ENCODE measurements at places on chromosomes 6 and 20.
A peak's percentile ranks its signal among the peaks of the same experiment; 100 is the strongest.

DNA sequence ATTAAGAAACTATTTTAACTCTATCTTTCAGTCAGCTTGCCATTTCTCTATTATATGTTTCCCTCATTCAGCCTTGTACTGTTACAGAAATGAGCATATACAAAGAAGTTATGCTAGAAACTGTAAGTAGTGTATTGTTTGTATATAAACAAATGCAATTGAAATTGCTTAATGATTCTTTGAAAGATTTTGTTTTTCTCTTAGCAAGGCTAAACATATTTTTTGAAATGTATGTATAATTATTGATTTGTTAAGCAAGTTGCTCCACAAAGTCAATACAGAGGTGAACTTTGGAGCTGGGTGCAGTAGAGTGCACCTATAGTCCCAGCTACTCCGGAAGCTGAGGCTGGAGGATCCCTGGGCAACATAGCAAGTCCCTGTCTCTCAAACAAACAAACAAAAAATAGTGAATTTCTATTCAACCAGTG lies 253.6 kb downstream of the RNGTT start:
- DNase-seq: no peak

DNA sequence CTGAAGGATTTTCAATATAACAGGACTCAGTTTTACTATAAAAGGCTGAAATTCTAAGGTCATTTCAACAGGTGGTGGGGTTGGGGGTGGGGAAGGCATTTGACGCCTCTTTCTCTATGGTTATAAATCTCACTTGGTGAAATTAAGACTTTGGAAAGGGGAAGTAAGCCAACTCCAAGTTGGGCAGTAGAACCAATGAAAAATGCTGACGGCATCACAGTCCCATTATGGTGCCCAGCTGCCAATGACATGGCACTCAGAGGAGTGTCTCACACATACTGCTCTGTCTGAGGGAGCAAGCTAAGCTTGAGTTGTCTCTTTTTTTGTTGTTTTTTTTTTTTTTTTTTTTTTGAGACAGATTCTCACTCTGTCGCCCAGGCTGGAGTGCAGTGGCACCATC lies 4.7 kb downstream of the SLC16A10 start:
- no peak for DNase-seq

DNA sequence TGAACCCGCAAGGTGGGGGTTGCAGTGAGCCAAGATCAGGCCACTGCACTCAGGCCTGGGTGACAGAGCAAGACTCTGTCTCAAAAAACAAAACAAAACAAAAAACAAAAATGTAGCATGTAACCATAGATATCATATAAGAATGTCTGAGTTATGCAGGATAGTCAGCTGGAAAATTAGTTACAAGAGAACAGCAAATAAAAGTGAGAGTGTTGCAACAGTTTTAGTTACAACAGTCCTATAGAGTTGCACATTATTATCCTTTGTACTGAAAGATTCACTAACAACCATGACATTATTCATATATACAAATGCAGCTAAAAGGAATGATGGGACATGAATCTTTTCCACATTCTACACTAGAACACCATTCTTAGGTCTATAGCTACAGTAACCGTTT lies 16.4 kb downstream of the RNF24 start:
- no peak for DNase-seq

DNA sequence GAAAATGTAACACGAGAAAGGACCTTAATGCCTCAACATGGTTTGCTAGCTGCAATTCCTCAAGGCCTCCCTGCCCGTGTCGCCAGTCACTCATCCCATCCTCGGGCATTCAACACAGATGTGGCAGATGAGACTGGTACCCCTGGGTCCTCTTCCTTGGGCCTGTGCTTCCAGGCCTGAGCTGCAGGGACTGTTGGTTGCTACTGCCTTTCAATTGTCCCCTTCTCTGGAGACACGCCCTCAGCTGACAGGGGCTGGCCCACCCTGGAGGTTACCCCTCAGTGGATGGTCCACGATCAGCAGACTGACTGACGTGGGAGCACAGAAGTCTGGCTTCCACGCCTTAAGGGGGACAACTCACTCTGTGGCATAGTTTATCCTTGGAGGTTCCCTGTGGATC lies 495.1 kb upstream of the CHD6 start:
- DNase-seq: no peak

DNA sequence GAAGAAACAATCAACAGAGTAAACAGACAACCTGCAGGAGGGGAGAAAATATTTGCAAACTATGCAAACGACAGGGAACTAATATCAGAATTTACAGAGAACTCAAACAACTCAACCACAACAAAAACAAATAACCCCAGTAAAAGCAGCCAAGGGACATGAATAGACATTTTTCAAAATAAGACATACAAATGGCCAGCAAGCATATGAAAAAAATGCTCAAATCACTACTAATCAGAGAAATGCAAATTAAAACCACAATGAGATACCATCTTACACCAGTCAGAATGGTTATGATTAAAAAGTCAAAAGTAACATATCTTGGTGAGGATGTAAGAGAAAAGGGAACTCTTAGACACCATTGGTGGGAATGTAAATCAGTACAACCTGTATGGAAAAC lies 215.0 kb downstream of the THBS2 start:
- no peak for DNase-seq

DNA sequence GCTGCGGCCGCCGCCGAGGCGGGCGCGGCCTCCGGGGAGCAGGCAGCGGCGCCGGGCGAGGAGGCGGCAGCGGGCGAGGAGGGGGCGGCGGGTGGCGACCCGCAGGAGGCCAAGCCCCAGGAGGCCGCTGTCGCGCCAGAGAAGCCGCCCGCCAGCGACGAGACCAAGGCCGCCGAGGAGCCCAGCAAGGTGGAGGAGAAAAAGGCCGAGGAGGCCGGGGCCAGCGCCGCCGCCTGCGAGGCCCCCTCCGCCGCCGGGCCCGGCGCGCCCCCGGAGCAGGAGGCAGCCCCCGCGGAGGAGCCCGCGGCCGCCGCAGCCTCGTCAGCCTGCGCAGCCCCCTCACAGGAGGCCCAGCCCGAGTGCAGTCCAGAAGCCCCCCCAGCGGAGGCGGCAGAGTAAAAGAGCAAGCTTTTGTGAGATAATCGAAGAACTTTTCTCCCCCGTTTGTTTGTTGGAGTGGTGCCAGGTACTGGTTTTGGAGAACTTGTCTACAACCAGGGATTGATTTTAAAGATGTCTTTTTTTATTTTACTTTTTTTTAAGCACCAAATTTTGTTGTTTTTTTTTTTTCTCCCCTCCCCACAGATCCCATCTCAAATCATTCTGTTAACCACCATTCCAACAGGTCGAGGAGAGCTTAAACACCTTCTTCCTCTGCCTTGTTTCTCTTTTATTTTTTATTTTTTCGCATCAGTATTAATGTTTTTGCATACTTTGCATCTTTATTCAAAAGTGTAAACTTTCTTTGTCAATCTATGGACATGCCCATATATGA lies 3.2 kb downstream of the MARCKS start:
- DNase-seq: no peak

DNA sequence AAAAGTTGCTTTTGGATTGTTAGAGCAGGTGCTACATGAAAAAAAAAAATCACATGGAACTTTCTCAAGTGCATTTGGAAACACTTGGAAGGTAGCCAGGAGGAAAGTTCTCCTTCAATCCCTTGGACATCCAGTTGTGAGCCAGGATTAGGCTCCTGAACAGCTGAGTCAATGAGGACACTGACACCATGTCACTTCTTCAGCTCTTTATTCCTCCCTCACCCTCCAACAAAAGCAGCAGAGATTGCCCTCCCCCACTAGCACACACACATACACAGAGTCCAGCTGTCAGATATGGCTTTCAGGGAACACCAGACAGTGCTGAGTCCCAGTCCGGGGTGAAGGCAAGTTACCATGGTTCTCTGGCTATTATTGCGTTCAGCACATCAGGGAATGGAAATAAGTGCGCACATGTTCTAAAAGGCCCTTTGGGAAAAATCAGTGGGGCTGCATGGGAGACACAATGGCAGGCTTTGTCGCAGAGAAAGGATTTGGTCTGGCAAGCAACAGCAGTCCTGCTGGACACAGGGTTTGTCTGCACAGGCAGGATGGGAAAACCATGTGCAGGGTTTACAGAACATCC lies 124.7 kb upstream of the MARCKS start:
- no peak for DNase-seq

DNA sequence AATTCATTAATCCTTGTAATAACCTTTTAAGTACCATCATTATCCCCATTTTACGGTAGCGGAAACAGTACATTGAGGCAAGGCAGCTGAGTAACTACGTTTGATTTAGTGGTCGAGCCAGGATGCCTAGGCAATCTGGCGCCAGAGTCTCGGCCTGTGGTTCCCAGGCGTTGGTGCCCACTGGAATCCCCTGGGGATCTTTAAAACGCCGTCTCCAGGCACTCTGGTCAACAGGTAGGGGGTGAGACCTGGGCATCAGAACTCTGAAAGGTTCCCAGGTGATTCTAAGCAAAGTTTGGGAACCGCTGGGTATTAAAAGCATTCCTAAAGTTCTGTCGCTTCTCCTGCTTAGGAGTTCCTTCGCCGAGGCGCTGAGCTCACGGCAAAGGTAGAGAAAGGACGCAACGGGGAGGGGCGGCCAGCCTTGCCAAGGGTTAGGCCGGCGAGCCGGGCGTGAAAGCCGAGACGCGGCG lies 939 bp downstream of the DTNBP1 start:
- peak; percentile 16 for DNase-seq

DNA sequence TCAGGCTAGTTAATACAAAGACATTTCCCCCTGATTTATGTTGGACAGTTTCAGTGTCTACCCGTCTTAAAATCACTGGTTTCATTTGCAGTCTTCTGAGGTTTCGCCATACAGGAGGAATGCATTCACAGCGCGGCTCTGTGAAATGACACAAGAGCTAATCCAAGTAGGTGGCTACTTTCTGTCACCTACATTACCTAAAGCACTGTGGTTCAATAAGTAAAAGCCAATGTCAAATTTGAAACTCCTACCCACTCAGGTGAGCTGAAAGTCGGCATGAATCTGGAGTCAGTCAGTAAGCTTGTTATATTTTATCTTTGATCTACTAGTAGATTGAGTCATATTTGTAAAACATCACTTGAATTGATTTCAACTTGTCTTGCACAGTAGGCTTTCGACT lies 370.8 kb downstream of the LAMA2 start:
- DNase-seq: no peak

- no peak for DNase-seq
Measured at GRCh38 chr20:38815446-38815845, 9.9 kb downstream of the PPP1R16B start.

GRCh38 chr6:7112741-7113313 lies 5.1 kb downstream of the RREB1 start:
- no peak for DNase-seq

DNA sequence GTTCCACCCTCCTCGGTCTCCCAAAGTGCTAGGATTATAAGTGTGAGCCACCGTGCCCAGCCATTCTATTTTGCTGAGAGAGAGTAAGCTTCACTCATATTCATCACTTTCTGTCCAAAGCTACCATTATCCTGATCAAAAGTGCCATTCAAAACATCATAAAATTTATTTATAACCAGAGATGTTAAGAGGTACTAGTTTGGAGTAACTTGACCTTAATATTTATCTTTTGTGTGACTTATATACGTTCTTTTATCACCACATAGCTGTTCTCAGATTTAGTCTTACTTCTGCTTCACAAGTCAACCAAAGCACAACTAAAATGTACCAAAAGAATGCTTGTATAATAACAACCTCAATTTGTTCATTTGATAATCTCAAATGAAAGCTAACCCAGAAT lies 18.1 kb downstream of the AKIRIN2 start:
- no peak for DNase-seq

GRCh38 chr6:145733810-145734209 lies 1.5 kb downstream of the EPM2A start:
- DNase-seq: peak; percentile 35

DNA sequence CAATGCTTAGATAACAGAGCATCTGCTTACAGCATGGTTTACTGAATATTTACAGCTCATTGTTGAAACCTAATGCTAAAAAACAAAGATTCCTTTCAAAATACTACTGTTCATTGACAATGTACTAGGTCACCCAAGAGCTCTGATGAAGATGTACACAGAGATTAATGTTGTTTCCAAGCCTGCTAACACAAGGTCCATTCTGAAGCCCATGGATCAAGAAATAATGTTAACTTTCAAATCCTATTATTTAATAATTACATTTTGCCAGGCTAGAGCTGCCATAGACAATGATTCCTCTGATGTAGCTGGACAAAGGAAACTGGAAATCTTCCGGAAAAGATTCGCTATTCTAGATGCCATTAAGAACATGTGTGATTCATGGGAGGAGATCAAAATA lies 355.6 kb downstream of the TENT5A start:
- DNase-seq: no peak

GRCh38 chr6:733431-734219 lies 40.7 kb upstream of the EXOC2 start:
- no peak for DNase-seq

- DNase-seq: no peak
Measured at GRCh38 chr20:61768571-61769285, 297.0 kb downstream of the TAF4 start.

DNA sequence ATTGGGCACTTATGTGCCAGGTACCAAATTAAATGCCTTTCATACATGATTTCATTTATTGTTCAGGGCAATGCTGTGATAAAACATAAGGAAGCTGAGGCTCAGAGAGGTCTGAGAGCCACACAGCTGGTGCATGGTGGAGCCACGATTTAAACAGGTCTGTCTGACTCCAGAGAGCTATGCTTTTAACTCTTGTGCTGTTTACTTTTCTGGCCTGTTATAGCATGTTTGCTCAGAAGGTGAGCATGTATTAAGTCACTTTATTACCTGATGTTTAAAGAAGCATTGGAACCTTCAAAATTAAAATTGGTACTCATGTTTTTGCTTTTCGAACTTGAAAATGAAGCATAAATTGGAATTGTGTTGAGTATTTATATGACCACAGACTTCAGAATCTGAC lies 26.8 kb downstream of the MCM8 start:
- no peak for DNase-seq
